ENCODE measurements at places on chromosomes 6 and 20.

GRCh38 chr20:17601957-17602356 is 32.1 kb downstream of the DSTN start:
- DNase-seq, result no peak

DNA sequence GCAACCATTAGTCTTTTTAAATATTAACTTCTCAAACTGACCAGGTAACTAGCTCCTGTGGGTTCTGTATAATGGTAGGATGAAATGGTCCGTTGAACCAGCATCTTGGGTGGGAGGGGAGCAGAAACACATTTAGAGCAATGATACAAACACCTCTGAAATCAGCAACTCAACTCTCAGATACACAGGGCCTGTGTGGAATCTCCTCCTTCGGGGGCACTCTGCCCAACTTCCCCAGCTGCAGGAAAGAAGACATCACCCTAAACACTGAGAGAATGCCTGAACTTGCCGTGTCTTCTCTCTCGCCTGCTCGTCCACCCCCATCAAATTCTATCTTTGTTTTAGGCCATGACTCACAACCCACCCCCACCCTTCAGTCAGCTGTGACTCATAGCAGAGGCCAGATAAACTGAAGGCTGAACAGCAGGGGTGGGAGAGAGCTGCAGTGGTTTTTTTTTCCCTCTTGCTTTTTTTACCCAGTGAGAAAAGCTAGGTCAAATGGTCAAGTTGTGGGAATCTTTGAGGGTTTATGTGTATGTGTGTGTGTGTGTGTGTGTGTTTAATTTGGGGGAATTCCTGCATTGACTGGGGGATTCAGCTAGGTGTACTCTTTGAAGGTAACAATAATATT is 593.4 kb upstream of the JAG1 start:
- DNase-seq, result no peak

- DNase-seq, result peak; percentile 66
Observed at GRCh38 chr6:157157258-157157657, 166.1 kb downstream of the TMEM242 start.

DNA sequence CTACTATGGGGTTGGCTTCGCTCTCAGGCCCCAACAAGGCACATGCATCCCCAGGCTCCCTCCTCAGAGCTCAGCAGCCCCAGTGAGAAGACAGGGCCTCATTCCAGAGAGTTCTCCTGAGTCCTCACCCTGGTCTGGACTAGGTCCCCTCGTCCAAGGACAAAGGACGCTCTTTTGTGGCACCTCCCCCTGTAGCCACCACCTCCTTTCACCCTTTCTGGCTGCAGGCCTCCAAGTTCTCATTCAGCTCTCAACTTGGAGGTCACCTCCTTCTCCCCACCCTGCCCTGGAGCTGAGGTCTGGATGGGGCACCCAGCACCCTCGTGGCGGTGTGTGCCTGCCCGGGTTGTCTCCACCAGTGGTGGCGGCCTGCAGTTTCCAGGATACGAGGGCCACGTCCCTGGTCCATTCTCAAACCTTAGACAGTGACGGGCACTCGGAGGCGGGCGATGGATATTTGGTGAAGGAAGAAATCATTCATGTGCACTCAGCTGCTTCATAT is 2.5 kb downstream of the UNC93A start:
- DNase-seq, result no peak

- no peak for DNase-seq
Observed at GRCh38 chr6:150169609-150170008, 26.8 kb downstream of the PPP1R14C start.

- no peak for DNase-seq
Observed at GRCh38 chr20:63102721-63103375, 96.1 kb upstream of the BHLHE23 start.

- DNase-seq, result no peak
Observed at GRCh38 chr20:10064611-10065010, 29.8 kb downstream of the ANKEF1 start.

DNA sequence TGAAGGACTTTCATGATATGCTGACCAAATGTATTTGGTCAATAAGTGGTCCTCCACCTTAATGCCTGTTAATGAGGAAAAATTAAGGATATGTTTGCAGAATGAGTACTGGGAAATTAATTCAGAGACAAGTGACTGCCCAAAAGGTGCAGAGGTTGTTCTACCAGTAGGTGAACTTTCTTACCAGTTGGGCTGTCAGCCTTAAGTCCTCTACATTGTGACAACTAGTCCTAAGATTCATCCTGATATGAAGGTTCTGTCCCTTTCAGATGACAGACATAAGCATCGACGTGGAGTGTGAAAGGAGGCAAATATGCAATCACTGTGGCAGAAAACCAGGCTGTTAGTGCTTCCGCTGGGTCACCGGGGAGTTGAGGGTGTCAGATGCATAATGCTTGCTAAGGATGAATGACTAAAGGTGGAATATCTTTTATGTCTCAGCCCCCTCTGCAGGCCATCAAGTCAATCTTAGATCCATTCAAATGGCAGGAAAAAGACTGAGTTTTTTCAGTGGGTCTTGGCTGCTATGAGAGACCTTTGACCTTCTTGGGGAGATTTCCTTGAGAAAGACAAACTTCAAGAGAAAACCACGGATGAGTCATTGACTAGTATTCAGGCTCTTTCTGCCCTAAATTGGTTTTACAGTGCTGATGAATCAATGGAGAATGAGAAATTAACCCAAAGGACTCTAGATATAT is 226.0 kb downstream of the TPBG start:
- peak; percentile 86 for DNase-seq

DNA sequence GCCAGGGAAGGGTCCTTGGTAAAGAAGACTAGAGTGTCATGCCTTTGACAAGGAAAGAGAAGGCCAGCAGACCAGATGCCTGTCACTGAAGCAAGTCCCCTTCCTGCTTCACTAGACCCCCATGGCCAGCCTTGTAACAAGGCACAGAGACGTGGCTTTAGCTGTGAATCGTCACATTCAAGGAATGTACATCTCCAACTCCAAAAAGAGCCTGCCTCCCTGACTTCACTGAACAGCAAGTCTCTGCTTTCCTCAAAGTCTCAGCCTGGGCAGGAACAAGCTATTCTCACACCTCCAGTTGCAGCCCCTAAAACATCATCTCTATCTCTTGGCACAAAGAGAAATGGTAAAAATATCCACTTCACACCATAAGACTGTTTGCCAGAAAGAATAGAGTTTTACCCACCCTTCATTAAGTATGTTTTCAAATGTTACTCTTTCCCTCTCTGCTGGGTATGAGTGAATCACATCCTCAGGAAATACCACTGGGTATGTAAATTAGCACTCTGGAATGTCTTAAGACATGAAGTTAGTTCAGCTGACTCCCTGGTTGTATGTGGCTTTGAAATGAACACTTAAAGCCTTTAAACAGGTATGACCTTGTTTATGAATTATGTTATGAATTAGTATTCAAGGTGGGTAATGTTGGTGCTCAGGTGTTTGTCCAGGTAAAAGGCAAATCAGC is 46.4 kb upstream of the NT5E start:
- no peak for DNase-seq

- DNase-seq, result peak; percentile 74
Observed at GRCh38 chr6:156833755-156834154, 56.6 kb downstream of the ARID1B start.

- no peak for DNase-seq
Observed at GRCh38 chr6:10791673-10792072, 44.1 kb downstream of the TMEM14B start.

DNA sequence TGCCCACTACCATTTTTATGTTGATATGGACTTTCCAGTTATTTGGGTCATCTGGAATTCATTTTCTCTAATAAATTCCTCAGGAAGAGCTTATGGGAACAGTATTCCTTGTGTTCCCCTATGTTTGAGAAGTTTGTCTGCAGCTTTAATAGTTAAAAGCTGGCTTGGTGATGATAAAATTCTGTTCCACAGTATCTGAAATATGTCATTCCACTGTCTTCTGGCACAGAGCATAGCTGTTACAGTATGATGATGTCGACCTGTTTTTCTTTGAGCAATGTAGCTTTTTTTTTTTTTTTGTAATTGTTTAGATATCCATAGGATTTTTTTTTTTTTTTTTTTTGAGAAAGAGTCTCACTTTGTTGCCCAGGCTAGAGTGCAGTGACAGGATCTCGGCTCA is 43.2 kb downstream of the NCOA3 start:
- no peak for DNase-seq

GRCh38 chr6:166460473-166461437 is 78.0 kb upstream of the MPC1 start:
- no peak for DNase-seq

DNA sequence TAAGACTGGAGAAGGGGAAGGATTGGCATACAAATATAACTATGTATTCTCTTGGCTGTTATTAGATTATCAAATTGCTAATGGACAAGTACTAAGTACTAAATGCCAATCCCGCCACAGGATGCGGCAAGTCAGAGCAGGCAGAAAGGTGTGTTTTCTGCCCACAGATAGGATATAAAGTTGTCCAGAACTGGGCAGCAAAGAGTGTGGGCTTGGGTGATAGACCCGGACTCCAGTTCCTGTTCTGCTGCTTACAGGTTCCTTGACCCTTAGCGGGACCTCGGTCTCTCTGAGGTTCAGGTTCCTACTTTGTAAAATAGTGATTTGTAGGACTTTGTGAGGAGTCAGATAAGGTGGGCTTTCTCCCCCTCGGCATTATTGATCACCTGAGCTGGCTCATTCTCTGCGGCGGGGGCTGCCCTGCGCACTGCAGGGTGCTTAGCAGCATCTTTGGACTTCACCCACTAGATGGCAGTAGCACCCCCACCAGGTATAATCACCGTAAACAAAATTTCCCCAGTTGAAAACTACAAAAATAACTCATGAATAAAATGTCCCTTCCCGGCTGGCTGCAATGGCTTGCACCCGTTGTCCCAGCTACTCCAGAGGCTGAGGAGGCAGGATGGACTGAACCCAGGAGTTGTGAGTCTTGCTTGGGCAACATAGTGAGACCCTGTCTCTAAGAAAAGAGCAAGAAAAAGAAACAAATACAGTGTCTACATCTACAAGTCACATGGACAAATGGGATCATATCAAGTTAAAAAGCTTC is 193.1 kb downstream of the DOK5 start:
- no peak for DNase-seq

DNA sequence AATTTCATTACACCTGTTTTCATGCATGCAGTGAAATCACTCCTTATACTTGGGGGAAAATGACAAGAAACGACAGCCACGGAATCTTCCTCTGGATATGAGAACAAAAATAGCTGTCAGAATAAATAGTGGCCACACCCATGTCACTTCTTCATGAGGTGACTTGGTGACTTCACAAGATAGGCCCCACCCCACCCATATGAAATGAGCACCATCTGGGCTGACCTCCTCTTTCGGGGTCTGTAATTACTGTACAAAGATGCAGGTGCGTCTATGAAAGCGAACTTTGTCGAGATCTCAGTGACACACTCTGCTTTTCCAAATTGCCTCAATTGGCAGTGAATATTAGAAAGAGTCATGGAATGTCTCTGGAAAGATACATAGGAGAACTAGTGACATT is 184.2 kb upstream of the CCN2 start:
- DNase-seq, result no peak

DNA sequence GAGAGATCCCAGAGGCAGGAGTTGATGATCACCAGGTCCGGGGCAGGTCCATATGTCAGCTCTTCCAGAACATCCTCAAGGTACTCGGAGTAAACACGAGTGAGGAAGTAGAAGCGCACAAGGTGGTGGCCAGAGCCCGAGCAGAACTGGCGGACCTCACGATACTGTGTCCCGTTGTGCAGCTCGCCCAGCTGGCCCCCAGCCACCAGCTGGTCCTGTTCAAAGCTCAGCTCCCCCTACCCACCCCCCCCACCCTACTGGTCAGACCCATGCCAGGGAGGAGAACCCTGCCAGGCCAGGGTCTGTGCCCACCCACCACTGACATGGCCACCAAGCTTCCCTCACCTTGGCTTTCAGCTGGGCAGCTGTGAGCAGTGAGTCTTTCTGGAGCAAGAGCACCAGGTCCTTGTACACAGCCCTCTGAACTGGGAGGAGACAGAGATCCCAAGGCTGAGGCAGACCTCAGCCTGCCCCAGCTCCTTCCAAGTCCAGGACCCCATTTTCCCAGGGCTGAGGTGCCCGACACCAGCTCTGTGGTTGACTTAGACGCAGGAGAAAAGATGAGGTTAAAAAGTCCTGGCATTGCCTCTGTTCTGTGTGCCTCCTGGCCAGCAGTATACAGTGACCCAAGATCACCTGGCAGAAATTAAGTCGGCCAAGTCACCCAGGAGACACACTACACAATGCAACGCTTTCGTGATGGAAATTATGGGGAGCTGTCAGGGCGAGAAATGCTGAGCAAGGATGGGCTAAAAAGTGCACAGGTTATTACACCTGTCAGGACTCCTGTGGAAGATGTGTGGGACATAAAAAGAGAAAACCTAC is 1.4 kb downstream of the PCED1A start:
- no peak for DNase-seq

DNA sequence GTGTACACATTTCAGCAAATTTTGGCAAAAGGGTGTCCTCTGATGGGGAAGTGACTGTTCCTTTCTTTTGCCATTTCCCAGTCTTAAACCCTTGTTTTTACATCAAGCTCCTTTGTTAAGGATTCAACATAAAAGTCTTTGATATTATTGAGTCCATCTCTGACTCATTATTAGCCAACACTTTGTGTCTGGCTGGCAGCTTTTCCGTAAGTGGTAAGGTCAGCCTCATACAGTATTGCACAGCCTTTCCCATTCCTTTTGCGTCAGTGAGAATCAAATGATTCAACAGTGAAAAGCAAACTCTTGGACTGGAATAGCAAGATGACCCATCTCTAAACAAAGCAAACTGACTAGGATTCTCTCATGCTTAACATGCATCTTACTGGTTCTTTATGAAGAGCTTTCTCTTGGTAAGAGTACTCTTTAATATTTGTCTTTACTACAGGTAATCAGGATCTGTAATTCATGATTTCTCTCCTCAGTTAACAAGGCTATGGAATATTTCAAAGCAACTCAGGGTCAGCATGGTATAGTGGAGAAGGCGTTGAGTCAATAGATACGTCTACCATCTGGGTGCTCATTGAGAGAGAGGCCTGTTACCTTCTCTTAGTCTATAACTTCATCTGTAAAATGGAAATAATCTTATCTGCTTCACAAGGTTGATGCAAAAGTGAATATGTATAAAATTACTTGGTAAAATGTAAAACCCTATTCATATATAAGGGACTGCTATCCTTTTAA is 183.6 kb downstream of the PRL start:
- DNase-seq, result no peak

DNA sequence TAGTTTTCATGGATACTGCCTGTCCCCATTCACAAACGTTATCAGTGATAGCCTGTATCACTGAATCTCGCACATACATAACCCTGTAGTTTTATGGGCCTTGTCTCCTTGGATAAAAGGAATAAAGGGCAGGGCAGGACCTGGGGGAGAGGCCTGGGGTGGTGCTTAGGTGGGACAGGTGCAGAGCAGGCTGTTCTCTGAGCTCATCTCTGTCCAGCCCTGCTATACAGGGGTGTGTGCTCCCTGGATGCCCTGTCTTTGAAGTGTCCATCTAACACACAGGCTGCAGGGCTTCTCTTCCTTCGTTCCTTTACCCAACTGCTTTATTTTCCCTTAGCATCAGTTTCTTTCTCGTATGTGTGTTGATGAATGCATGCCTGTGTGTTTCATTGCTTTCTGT is 26.4 kb downstream of the BRPF3 start:
- DNase-seq, result no peak

GRCh38 chr6:33886673-33887144 is 82.9 kb upstream of the MLN start:
- no peak for DNase-seq

- no peak for DNase-seq
Observed at GRCh38 chr6:128713461-128713860, 169.5 kb upstream of the LAMA2 start.
